ENCODE measurements at places on chromosomes 16 and 17.

GRCh38 chr16:57804111-57804837 is 2.0 kb upstream of the KIFC3 start:
- no peak for DNase-seq

- DNase-seq = no peak
Observed at GRCh38 chr17:41666237-41666641, 22.4 kb upstream of the EIF1 start.

- DNase-seq = no peak
Observed at GRCh38 chr17:56149266-56150036, 3.8 kb upstream of the ANKFN1 start.

- DNase-seq = no peak
Observed at GRCh38 chr17:39744836-39745215, 7.1 kb downstream of the GRB7 start.
